ENCODE measurements at places on chromosomes 5 and 9. TPM values are rescaled to one million over a fixed set of nuclear protein-coding genes. Genes with fewer than 3 reads are reported as not detected.

The IFNA2 gene
- not detected for total RNA-seq

GRCh38 chr9:27712806-27713205, 139.5 kb upstream of the C9orf72 start:
- DNase-seq = no peak

DNA sequence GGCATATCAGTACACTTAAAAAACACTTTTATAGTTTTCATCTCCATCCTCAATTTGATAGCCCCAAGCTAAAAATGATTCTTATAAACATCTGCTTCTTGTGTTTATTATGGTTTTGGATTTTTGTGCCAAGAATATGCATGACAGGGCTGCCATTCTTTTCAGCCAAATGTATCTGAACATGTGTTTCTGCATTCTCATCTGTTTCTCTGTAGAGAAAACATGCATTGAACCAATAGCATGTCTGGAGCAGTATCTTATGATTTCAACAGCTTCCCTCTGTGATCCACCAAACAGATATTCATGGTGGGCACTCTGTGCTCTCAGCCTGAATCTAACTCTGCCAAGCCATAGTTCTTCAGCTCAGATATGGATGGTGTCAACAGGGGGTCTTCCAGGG, 99.3 kb upstream of the ERCC6L2 start:
- no peak for DNase-seq

DNA sequence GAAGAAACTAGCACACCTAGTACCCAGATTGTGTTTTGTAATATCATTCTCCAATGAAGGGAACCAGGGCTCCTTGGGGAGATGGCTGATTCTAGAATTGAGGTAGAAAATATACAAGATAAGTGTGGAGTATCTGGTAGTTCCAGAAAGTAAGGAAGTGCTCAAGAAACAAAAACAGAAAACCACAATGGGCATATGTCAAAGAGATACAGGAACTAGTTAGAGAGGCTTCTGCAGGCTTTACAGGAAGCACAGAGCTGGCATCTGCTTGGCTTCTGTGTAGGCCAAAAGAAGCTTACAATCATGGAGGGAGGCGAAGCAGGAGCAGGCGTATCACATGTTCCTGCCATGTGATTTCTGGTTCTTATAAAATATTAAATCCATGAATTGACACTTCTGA, 105.7 kb upstream of the TMEM161B start:
- no peak for DNase-seq

Measured in CD8-positive, alpha-beta memory T cell (primary cell).